ENCODE measurements at places on chromosomes 13 and 19.

DNA sequence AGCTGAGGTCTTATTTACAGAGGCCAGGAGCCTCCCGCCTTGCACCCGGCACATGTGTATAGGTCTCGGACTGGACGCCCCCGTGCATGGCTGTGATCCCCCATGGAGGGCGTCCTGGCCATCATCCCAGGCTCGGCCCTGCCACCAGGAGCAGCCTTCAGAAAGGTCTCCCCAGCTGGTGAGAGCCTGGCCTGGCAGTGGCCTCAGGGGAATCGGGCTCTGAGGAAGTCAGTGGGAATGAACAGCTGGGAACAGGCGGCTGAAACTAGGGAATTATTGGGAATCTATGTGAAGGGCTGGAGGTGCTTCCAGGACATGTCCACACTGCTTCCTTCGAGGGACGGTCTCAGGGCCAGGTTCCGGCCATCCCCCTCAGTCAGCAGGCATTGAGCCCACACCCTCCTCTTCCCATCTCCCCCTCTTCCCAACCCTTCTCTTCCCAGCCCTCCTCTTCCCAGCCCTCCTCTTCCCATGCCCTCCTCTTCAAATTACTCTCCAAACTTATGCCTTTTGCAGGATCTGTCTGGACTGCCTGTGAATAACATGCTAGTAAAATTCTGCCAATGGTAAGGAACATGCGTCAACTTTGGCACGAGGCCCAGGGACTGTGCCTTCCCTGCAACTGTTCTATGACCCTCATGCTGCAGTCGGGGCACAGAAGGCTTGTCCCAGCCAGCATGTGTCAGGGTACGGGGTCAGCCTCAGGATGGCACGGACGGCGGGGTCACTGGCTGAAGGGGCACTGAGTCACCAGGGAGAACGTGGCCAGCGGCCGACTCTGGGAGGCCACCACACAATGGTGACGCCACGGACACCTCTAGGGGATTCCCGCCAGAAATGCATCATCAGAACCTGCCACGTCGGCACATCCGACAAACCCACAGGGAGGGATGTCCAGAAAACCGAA, 24.2 kb upstream of the C13orf46 start:
- no peak for DNase-seq

DNA sequence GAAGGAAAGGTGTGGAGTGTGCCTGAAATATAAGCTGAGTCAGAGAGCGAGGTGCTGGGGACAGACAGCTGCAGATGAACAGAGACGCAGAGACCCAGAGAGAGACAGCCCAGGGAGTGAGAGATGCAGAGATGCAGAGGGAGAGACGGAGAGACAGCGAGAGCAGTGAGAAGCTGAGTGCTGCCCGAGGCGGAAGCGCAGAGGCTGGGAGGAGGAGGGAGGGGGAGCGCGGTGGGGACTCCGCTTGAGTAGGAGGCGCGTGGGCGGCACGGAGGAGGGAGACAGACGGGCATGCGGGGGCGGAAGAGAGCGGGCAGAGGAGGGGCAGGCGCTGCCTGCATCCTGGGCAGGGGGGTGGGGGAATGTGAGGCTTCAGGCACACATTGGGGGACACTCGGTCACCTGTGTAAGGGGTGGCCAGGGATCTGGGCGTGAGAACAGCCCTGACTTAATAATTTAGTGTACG, 25.7 kb downstream of the SLC8A2 start:
- DNase-seq, result no peak

DNA sequence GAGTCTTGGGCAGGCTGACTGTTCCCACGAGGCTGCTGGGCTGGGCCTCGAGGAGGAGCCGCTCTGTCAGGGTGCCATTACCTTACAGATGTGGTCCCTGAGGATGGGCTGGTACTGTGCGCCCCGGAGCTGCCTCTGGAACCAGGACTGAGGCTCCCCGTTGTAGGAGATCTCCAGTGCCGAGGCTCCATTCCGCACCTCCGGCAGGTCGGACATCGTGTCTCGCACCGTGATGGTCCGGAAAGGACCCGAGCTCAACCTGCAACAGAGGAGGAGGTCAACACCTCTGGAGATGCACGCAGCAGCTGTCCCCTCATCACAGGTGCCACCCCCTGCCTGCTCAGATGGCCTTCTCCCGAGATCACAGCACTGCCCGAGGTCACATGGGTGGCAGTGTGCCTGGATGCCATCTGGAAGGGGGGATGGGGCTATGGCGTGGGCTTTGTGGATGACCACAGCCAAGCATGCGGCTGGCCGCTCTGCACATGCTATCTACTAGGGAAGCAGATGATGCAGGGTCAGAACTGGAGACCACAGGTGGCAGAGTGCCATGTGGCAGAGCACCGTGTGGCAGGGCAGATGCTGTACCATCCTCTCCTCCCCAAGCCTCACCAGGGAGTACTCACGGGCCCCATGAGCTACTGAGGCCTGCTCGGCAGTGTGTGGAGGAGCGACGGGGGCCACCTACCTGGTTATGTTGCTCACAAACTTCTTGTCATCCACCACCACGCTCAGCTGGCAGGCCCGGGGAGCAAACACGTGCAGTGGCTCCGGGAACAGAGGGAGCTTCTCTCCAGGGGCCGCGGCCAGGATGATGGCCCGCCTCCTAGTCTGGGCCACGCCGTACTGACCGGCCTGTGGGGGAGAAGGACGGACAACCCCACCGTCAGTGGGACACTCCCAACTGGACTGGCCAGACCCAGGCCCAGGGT, 18.3 kb upstream of the EIF3G start:
- DNase-seq, result no peak

- no peak for DNase-seq
Observed at GRCh38 chr19:13032837-13033236, 37.6 kb downstream of the NFIX start.

GRCh38 chr13:65387743-65388347, 1842.3 kb downstream of the PCDH9 start:
- DNase-seq, result no peak

GRCh38 chr13:109121826-109122225, 492.4 kb downstream of the MYO16 start:
- DNase-seq, result no peak

DNA sequence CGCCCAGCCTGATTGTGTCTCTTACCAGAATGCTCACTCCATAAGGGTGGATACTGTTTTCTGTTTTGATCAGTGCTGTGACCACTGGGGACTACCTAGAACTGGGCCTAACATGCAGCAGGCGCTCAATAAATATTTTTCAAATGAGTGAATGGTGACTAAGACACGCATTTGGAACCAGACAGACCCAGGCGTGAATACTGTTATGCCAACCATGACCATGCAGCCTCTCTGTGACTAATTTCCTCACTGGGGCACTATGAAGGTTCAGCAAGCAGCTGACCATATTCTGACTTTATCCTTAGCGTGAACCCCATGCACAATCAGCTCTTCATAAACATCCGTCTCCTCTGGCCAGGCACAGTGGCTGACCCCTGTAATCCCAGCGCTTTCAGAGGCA, 13.0 kb upstream of the SPC24 start:
- peak; percentile 97 for DNase-seq

GRCh38 chr19:12289790-12290065, 5.0 kb downstream of the ZNF44 start:
- DNase-seq, result no peak

DNA sequence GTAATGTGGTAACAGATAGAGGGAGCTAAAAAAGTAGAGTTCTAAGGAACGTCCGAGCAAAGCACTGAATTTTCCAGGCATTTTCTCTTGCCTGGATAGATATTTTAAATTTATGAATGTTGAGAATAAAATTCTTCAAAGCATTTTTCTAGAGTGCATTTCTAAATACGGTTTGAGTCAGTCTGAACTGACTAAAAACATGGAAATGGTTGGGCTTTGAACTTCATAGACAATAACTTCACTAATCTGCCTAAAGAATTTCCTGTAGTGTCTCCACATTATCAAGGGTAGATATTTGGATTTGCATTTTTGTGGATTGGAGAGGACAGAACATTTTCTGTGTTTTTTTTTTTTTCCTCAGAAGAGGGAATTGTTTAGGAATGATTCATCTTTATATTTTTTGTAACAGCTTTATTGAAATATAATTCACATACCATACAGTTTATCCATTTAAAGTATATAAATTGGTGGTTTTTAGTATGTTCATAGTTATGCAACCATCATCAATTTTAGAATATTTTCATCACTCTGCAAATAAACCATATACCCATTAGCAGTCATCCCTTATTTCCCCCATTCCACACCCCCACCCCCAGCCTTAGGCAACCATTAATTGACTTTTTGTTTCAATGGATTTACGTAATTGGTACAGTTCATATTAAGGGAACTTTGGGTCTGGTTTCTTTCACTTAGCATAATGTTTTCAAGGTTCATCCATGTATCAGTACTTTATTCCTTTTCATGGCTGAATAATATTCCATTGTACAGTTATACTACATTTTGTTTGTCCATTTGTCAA, 20.7 kb downstream of the GARRE1 start:
- DNase-seq, result peak; percentile 59

DNA sequence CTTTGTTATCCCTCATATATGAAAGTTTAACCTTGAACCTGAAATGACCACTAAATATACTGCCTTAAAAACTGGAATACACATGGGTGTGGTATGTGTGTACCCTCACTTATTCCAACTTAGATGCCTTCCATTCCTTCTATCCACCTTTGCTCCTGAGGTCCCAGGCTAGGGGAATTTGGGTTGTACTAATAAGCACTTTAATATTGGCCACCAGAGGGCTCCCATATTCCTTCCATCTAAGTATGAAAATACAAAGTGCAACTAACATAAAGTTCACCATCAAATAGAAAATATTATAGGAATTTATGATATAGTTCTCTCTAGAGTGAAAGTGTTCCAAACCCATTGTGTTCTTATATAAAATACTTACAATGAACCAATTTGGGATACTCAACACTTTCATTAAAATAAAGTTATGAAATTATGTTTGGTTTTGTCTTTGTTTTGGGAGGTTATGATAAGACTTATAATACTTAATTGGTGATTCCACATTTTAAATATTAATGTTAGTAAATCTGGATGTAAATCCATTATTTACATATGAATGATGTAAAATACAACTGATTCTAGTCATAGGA, 62.3 kb downstream of the ITGBL1 start:
- peak; percentile 46 for DNase-seq

- DNase-seq, result peak; percentile 78
Observed at GRCh38 chr19:6862673-6863078, 24.7 kb upstream of the ADGRE1 start.

DNA sequence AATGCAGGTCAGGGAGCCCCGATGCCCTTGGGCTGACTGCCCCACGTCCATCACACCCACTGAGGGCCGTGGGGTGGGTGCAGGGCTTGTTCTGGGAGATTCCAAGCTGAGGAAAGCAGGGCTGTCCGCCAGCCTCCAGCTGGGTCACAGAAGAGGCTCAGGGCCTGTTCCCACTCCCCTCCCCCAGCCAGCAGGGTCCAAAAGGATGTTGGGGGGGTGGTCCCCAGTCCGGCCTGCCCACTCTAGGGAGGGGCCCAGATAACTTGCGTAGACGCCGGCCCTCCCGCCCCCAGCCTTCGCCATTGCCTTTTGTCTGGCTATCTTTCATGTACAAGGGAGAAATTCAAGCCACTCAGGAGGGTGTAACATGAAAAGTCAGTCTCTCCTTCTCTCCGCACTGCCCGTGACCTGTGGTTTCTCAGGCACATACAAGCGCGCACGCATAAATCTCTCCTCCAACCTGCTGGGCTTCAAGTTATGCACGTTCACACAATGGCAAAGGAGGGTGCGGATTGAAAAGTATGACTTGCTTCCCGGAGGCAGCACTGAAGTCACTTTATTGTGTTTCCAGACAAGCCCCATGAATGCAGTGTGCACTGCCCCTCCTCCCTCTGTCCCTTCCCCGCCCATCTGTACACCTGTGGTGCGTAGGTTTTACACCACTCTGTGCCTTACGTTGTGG, 20.2 kb downstream of the CARM1 start:
- peak; percentile 76 for DNase-seq

GRCh38 chr19:39401070-39401548, 5.5 kb upstream of the ZFP36 start:
- no peak for DNase-seq

DNA sequence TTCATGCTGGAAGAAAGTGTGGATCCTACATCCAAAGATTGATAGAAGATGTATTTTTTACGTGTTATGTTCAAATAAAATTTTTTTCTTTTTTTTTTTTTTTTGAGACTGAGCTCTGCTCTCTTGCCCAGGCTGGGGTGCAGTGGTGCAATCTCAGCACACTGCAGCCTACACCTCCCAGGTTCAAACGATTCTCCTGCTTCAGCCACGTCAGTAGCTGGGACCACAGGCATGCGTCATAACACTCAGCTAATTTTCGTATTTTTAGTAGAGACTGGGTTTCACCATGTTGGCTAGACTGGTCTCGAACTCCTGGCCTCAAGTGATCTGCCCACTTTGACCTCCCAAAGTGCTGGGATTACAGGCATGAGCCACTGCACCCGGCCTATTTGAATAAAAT, 65.7 kb downstream of the KLF12 start:
- DNase-seq, result no peak

- no peak for DNase-seq
Observed at GRCh38 chr13:33262997-33263396, 22.6 kb downstream of the STARD13 start.

DNA sequence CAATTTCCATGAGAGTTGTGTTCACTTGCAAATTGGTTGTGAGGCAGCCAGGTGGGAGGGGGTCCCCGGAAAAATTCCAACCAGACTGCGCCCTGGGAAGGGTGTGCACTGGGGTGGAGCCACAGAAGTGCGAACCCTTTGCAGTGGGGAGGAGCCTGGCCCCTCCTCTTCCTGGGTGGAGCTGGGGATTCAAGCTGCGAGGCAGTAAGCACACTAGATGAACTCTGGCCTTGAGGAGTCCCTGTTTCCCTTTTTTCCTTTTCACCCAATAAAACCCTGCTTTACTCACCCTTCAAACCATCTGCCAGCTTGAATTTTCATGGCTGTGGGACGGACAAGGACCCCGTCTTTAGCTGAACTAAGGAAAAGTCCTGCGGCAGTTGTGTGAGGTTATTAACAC, 31.0 kb upstream of the MBNL2 start:
- DNase-seq, result no peak

- no peak for DNase-seq
Observed at GRCh38 chr13:71714802-71715375, 152.1 kb downstream of the DACH1 start.

DNA sequence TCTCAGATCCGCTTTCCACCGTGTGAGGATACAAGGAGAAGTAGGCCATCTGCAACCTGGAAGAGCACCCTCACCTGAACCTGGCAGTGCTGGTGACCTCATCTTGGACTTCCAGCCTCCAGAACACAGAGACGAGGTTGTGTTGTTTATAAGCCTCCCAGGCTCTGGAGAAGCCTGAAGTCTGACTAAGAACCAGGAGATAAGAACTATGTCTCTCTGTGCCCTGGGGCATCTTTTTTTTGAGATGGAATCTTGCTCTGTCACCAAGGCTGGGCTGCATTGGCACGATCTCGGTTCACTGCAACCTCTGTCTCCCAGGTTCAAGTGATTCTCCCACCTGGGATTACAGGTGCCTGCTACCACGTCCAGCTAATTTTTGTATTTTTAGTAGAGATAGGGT, 14.5 kb downstream of the FCGBP start:
- no peak for DNase-seq

GRCh38 chr13:111577956-111578605, 257.6 kb downstream of the TEX29 start:
- DNase-seq, result no peak

DNA sequence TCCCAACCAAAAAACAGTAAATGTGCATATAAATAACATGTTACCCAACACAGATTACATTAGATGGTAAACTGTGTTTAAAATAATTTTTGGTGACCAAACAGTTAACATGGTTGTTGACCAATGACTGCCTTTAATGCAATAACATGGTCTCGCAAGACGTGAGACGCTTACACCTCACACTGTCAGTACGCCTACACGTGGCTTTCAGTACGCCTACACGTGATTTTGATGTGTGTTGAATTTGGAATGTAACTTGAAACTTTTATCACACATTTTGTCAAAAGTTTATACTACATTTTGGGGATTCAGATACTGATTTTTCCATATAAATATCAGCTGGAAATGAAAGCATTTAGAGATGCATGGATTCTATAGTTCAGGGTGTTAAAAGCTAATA, 32.0 kb downstream of the SLC7A9 start:
- DNase-seq, result no peak
